Stimulated activated CD4-positive, alpha-beta T cell treated with anti-CD3 and anti-CD28 coated beads, Interleukin-1b, Interleukin-23, amount 100 ng/mL, for 24 hours (primary cell): ENCODE measurements at places on chromosomes 1 and 21.
A peak's percentile ranks its signal among the peaks of the same experiment; 100 is the strongest.

GRCh38 chr21:46666941-46667740, 31.7 kb downstream of the PRMT2 start:
- DNase-seq, result peak; percentile 8

- no peak for DNase-seq
Measured at GRCh38 chr1:5978452-5978851, 13.8 kb downstream of the NPHP4 start.

GRCh38 chr1:195965036-195965435, 643.2 kb downstream of the KCNT2 start:
- no peak for DNase-seq

DNA sequence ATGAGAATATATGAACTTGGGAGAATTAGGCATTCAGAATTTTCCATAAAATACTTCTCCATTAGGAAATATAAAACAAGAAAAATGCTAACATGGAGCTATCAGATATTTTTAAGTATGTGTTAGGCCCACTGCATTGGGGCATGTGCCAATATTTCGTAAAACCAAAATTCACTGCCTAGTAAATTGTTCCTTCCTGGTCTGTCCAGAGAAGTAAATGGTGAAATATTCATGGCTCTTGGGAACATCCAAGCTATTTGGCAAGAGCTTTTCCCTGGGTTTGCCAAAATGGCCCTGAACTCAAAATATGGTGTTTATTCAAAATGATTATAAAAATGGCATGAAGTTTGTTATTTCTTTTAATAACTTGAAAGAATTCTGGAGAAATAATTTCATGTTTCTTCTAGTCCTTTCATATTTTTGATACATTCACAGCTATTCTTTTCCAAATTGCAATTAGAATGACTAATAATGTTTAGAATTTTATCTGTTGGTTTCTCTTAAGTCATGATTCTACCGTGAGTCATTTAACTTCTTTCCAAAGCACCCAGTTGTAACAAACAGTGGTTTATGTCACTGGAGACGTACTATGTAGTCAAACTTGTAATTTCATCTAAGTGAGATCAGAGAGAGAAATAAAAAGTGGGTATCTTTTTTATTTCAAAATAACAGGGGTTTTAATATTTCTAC, 25.7 kb upstream of the SLC19A2 start:
- DNase-seq, result no peak

GRCh38 chr1:161199506-161200139, 769 bp upstream of the ADAMTS4 start:
- DNase-seq, result no peak
